Muscle of leg (tissue), 16 donors: ENCODE measurements at places on chromosomes 7 and 10. TPM values are rescaled to one million over a fixed set of nuclear protein-coding genes. Genes with fewer than 3 reads are reported as not detected.

The DLX5 gene
- total RNA-seq: 0.13 TPM

The KCTD7 gene
- total RNA-seq: 10.1 TPM

GRCh38 chr10:113541549-113541927 lies 11.3 kb upstream of the HABP2 start:
- H3K4me1 ChIP-seq: peaks cover 37% of the 10 kb centered on the region
- no peaks in the 10 kb centered on the region for H3K27me3 ChIP-seq
- peak overlapping the region; percentile 59 for H3K27ac ChIP-seq
- H3K4me3 ChIP-seq: no peak overlapping the region

- no peaks in the 10 kb centered on the region for H3K36me3 ChIP-seq
- no peak for DNase-seq
- no peak overlapping the region for H3K27ac ChIP-seq
- H3K27me3 ChIP-seq: no peaks in the 10 kb centered on the region
- H3K4me1 ChIP-seq: no peaks in the 10 kb centered on the region
- H3K4me3 ChIP-seq: no peak overlapping the region
These were observed 6.8 kb upstream of the MACC1 start for GRCh38 chr7:20224025-20224424.

DNA sequence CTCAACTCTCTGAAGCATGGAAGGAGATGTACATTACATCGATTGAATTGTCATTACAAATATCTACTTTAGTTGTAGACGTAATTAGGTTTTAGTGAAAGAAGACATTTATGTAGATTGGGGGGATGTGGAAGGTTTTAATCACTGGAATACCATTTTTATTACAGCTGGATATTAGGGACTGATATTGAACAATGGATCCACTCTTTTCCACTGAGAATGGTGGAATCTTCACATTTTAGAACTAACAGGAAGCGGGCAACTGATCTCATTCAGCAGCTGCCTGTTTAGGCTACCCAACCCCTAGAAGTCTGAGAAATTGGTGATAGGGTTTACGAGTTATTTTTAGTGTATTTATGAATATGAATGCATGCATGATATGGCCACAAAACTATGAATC lies 336.2 kb upstream of the LRGUK start:
- no peak overlapping the region for H3K27ac ChIP-seq
- H3K4me1 ChIP-seq: peaks cover 2% of the 10 kb centered on the region
